Right kidney (tissue), 9 donors: ENCODE measurements at places on chromosomes 13 and 19.
A peak's percentile ranks its signal among the peaks of the same experiment; 100 is the strongest.

GRCh38 chr19:29631450-29631849 lies 25.4 kb downstream of the POP4 start:
- DNase-seq: no peak

- DNase-seq: no peak
Measured at GRCh38 chr13:112260108-112261055, 115.8 kb upstream of the SPACA7 start.

- no peak for DNase-seq
Measured at GRCh38 chr19:47095476-47096099, 18.0 kb downstream of the ZC3H4 start.

DNA sequence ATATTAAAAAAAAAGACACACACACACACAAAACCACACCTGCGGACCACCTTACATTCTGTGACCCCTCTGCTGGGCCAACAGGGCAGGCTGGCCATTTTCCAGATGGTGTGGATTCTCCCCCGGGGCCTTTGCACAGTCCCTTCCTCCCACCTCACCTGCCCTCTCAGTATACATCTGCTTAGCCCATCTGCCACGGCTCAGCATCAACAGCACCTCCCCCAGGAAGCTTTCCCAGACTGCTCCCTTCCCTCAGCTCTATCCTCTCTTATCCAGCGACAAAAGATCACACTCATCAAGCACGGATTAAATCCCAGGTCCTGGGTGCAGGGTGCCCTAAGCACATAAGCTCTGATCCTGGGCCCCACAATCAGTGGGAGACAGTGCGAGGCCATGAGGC lies 4.5 kb downstream of the ZNF787 start:
- no peak for DNase-seq

- DNase-seq: peak; percentile 61
Measured at GRCh38 chr19:10517760-10518443, 655 bp upstream of the S1PR5 start.

DNA sequence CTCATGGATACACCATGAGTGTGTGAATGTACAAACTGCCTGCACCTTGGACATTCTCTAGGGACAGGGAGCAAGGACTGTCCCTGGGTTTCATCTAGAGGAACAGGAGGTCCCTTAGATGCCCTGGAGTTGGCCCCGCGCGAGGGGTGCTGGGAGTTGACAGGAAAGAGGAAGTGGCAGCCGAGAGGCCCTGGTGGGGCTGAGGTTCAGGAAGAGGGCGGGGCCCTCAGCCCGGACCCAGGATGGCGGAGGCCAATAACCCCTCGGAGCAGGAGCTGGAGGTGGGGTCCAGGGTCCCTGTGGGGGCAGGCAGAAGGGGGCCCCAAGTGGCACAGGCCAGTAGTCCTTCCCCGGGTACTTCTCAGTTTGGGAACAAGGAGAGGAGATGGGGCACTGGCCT lies 6.9 kb downstream of the PKN1 start:
- DNase-seq: no peak

DNA sequence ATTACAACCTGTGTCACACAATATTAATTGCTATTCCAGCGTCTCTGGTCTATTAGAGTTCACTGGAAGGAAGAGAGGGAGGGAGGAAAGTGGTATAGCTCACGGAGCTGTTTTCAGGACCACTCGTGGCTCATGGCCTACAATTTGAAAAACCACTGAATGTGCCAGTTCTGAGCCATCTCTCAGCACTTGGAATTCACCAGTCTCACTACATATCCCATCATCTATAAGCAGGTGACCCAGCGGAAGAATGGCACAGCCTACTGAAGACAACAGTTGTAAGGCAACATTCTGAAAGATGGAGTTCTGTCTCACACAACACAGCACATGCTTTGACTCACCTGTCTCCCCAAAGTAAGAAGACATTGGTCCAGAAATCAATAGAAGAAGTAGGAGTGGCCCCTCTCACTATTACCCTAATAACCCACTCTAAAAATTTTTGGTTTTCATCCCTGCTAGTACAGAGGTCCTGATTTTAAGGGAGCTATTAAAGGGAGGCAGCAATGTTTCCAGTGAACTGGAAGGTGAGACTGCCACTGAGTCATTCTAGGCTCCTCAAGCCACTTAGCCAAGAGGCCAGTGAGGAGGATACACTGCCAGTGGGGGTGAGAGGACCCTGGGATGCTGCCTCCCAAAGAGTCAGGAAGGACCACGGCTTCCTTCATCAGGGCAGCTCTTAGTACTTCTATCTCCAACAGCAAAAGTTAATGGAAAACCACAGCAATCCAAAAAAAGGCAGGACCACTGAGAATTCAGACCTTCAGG lies 50.0 kb upstream of the DOCK9 start:
- DNase-seq: no peak

DNA sequence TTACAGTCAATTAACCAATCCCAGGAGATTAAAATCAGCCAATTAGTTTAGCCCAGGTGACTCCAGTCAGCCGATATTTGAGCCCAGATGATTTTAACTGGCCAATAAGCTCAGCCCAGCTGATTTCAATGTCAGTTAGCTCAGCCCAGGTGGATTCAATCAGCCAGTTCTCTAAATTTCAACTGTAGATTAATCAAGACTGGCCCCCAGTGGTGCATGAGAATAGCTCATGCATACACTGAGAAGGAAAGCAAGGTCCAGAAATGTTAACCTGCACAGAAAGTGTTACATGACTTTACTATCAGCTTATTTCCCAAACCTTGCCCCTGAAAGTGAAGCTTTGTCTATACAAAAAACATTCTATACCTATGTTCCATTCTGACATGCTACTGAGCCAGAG lies 55.4 kb upstream of the ZNF724 start:
- DNase-seq: no peak

- no peak for DNase-seq
Measured at GRCh38 chr13:97257800-97258799, 36.0 kb downstream of the MBNL2 start.

DNA sequence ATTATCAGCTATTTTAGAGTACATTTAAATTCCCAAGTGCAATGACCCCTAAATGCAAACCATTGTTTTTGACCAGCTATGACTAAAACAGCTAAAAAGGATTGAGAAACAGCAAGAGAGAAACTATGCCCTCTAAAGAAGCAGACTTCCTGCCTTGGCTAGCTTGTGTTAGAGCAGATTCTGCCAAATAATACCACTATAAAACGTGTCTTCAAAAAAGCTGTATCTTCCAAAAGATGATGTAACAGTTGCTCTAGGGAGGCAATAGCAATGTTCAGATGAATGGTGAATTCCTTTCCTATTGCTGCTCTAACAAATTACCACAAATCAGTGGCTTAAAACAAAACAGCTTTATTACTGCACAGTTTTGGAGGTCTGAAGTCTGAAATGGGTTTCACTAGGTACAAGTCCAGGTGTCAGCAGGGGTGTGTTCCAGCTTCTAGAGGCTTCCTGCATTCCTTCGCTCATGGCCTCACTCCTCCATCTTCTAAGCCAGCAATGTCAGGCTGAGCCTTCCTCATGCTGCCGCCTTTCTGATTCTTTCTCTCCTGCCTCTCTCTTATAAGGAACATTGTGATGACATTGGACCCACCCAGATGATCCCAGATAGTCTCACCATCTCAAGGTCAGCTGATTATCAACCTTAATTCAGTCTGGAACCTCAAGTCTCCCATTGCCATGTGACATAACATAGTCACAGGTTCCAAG lies 84.5 kb downstream of the LRRC63 start:
- no peak for DNase-seq

- no peak for DNase-seq
Measured at GRCh38 chr13:28239374-28239773, 101.0 kb downstream of the PAN3 start.

- no peak for DNase-seq
Measured at GRCh38 chr19:33071887-33072286, 7.2 kb upstream of the RHPN2 start.

GRCh38 chr19:45125975-45126493 lies 33.1 kb downstream of the PPP1R37 start:
- no peak for DNase-seq

GRCh38 chr13:54185785-54186184 lies 1157.2 kb downstream of the OLFM4 start:
- no peak for DNase-seq

GRCh38 chr19:2976609-2977000 lies 759 bp upstream of the TLE6 start:
- DNase-seq: no peak

DNA sequence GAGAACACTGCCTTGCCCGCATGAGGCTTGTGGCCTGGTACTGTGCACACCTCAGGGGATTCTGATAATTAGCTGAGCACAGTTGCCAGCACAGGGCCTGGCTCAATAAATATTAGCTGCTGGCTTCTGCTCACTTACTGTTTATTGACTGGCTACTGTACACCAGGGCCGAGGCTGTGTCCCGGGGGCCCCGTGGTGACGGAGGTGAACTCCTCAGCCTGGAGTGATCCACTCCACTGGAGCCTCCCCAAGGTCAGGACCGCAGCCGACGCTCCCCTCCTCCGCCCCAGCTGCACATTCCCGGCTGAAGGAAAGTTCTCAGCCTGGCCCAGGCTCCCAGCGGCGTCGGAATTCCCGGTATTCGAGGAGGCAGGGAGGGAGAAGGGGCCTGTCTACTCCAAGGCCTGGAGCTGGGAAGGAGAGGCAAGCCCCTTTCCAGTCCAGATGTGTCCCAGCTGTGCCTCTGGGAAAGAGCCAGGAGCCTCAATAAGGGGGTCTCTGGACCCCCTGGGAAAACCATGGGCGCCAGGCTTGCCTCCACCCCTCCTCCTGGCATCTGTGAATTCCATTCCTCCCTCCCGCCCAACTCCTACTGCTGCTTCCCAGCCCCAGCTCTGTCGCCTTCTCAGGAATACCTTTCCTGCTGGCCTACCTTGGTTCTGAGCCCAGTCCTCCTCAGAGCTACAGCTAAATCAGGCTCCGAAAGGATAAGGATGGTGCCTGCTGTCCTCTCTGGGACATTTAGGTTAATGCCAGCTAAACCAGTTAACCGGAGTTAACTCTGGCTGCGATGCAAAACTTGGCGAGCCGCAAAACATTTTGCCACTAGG lies 7.3 kb downstream of the RPS16 start:
- DNase-seq: peak; percentile 82

DNA sequence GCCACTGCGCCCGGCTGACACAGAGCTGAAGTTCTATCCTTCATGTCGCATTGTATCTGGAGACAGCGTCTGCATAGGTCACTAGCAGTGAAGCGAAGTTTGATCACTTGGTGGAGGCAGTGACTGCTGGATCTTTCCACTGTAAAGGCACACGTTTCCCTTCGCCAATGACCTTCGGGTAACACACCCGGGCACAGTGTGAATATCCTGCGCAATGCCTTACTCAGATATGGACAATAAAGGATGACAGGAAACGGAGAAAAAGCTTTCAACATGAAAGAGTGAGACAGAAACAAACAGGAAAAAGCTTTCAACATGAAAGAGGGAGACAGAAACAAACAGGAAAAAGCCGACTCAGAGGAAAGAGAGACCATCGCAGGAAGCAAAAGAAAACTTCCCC lies 17.1 kb downstream of the ARL11 start:
- no peak for DNase-seq

- DNase-seq: peak; percentile 15
Measured at GRCh38 chr13:19587635-19588300, 26.4 kb upstream of the TPTE2 start.
